Femur (tissue), 1 donor: ENCODE measurements at places on chromosomes 12 and 14.

- DNase-seq, result no peak
These were observed 145.8 kb downstream of the BICD1 start for GRCh38 chr12:32252199-32253073.

- no peak for DNase-seq
These were observed 76.4 kb upstream of the ANO4 start for GRCh38 chr12:100718187-100718586.

- no peak for DNase-seq
These were observed 41.5 kb downstream of the BCL11B start for GRCh38 chr14:99230208-99231151.

DNA sequence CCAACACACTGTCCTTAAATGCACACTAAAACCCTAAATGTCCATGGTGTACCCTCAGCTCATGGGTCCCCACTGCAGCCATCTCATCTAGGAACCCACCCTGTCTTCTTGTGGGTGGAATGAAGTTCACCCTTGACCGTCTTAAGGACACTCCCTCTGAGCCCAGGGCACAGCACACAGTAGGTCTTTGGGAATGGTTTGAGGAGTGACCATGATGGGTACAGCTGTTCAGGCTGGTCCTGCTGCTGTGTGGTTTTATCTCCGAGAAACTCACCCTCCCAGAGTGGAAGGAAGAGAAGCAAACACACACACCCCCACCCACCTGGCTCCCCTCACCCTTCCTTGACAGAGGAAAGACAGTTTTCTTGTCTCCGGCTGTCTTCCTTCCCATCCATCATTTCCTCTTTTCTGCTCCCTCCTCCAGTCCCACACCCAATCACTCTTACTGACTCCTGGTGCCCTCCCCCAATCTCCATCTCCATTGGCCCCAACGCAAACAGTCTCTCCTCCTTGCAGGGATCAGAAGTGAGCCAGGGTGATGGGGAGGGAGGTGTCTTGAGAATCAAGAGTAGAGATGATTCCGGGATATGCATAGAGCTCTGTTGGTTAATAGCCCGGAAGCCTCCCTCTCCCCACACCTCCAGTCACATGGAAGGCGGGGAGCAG lies 105.9 kb upstream of the LHX5 start:
- no peak for DNase-seq

DNA sequence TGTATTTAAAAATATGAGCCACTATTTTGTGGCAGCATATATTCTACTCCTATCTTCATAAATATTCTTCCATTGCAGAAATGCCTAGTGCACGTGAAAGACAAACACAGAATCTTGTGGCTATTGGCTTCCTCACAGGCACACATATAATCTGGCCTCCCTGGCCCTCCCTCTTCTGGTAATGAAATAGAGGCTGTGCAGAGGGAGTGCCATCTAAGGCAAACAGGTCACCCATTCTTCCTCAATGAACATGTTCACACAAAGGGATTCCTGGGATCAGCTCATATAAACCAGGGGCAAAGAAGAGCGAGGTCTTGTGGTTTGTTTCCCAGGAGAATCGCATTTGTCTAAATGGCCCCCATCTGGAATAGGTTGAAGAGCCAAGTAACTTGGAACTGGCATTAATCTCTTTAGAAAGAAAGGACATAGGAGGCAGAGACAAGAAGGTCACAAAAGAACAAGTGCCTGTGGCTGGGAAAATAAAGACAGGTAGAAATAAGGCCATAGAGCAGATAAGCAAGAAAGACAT lies 171.6 kb upstream of the PTPRQ start:
- no peak for DNase-seq

GRCh38 chr14:48849741-48850322 lies 736.3 kb downstream of the RPS29 start:
- DNase-seq, result no peak

GRCh38 chr12:126974779-126975178 lies 1292.2 kb upstream of the TMEM132C start:
- no peak for DNase-seq

- no peak for DNase-seq
These were observed 8.5 kb upstream of the AMIGO2 start for GRCh38 chr12:47088021-47088944.

- no peak for DNase-seq
These were observed 235.7 kb downstream of the TTC8 start for GRCh38 chr14:89060191-89060590.

GRCh38 chr12:127830730-127831129 lies 436.2 kb upstream of the TMEM132C start:
- no peak for DNase-seq

DNA sequence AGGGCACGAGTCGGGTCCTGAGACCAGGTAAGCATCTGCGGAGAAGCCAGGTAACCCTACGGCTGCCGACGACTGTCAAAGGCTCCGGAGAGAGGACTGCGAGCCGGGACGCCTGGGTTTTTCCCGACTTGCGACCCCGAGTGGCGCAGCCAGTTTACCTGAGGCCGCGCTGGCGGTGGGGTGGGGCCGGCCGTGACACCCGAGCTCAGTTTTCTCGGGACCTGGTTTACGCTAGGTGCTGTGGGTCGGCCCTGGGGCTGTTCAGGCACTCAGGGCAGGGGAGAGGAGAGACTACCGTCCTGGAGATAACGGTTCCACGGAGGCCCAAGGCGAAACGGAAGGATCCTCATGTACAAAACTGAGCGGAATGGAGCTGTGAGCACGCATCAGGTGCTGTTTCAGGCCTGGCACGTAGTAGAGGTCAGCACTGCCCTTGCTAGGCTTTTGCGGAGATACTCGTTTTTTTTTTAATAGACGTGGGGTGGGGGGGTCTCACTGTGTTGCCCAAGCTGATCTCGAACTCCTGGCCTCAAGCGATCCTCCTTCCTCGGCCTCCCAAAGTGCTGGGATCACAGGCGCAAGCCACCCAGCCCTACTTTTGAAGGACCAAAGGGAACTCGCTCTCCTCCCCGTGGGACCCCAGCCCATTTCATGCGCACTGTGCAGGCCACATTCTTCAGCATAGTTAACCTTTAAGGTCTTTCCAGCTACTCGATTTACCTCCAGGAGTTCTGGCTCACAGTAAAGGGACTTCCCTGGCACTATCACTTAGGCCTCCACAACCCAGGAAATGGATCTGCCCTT lies 471 bp downstream of the MTRFR start:
- no peak for DNase-seq

DNA sequence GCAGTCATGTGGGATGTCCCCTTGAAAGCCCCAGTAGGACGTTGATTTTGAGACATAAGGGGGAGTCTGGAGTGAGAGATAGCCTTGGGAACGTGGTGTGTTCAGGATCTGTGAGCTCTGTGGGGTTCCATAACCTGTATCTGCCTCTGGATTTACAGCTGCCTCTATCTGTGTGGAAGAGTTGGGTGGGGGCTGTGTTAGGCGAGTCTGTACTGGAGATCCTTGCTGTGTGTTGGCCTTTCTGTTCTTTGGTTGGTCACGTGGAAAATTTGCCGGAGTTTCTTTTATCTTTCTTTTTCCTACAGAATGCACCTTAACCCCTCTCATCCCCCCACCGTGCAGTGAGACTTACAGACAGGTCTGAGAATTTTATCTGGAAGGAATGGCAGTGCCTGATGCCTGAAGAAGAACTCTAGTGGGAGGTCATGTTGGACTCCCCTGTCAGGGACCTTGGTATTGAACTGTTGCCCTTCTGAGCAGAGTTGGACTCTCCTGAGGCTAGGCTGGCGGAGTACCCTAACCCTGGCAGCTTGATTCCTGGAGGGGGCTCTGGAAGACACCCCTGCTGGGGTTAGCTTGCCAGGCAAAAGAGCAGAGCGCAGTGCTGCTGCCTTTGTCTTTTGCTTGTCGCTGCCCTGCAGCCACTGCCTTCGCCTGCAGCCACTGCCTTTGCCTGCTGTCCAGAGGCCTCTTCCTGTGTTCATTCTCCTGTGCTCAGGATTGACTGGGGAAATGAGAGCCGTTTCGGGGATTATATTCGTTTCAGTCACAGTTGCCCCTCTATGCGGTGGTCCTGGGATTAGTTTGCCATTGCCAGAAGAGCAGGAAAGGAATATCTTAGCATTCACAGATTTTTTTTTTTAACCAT lies 34.1 kb downstream of the ZNF664 start:
- no peak for DNase-seq

DNA sequence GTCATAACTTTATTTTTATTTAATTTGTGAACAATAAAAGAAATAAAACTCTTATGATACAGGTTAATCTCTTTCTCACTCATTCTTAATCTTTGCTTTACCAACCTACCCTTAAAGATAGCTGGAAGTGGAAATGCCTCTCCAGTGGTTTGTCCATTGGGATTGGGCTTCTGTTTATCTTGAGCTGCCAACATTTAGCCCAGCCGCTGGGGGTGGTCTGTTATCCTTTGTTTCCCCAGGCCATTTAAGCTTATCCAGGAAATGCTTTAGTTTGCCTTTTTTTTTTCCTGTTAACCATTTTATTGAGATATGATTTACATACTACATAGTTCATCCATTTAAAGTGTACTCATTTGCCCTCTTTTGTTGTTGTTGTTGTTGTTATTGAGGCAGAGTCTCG lies 8.2 kb downstream of the TDG start:
- no peak for DNase-seq

DNA sequence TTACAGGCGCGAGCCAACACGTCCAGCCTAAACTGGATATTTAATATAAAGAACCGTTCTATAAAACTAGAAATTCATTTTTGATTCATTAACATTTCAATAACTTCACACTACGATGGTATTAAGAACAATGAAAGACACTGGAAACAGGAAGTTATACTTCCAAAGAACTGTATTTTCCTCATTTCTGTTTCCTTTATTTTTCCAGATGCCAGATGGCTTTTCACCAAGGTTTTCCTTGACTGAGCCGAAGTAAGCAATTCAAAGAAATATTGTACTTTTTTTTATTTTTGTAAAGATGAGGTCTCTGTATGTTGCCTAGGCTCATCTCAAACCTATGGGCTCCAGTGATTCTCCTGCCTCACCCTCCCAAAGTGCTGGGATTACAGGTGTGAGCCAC lies 28.2 kb downstream of the EEA1 start:
- no peak for DNase-seq

DNA sequence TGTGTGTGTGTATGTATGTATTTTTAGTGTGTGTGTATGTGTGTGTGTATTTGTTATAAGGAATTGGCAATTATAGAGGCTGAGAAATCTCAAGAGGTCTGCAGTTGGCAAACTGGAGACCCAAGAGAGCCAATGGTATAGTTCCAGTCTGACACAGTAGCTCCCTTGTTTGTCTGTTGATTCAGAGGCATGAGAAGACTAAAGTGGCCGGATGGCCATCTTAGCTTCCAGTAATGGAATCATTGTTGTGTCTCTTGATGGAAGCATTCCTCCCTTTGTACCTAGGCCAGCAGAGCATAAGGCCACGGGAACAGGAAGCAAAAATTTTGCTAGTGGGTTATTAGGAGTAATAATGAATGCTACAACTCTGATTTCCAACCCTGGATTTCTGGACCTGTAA lies 460.6 kb downstream of the TMTC2 start:
- no peak for DNase-seq

- DNase-seq, result no peak
These were observed 154.9 kb upstream of the KRR1 start for GRCh38 chr12:75666126-75666938.

GRCh38 chr14:91839749-91840148 lies 27.6 kb downstream of the TC2N start:
- no peak for DNase-seq

DNA sequence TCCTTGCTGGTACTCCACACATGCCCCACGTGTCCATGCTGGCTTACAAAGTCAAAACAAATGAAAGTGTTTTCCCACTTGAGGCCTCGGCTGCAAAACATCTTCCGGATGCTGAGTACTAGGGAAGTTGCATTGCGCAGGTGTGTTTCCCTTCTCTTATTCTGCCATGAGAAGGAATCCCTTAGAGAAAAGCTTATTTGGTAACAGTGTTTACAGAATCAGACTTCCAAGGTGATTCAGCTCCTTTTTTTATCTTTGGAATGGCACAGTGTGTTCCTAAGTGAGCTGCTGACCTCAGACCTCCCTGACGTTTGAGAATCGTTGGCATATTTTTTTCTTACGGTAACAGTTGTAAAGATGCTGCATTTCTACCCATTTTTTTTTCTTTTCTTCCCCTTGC lies 211.3 kb downstream of the ESR2 start:
- no peak for DNase-seq

DNA sequence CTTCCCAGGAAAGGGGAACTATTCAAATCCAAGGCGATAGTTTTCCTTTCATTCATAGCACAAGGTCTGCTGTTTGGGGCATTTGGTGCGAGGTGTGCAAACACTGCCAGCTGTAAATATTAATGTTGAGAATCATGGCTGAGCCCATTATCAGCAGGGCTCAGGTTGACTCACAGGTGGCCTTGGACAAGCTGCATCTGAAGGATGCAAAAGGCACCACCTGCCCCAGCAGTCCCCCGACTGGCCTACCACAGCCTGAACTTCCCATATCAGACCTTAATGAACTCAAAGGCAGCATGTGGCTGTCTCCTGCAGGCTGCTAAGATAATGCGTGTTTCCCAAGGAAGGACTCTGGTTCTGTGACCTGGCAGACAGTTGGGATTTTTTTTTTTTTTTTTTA lies 93.3 kb upstream of the MAP1LC3B2 start:
- DNase-seq, result no peak

GRCh38 chr12:104687823-104688573 lies 231.2 kb downstream of the CHST11 start:
- no peak for DNase-seq

DNA sequence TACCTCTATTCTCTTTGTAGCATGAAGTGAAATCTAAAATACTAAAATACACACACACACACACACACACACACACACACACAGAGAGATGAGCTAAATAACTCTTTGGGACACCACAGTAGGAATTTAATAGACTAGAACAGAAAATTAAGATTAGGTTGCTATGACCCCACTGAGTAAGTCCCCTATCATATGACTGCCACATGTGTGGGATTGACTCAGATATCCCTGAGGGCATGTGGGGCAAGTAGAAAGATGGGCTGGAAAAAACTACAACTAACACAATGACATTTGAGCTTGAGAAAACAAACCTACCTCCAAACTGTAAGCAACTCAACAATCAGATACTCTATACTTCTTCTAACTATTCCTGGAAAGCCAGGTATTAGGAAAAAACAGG lies 27.0 kb downstream of the SLC25A21 start:
- DNase-seq, result no peak

DNA sequence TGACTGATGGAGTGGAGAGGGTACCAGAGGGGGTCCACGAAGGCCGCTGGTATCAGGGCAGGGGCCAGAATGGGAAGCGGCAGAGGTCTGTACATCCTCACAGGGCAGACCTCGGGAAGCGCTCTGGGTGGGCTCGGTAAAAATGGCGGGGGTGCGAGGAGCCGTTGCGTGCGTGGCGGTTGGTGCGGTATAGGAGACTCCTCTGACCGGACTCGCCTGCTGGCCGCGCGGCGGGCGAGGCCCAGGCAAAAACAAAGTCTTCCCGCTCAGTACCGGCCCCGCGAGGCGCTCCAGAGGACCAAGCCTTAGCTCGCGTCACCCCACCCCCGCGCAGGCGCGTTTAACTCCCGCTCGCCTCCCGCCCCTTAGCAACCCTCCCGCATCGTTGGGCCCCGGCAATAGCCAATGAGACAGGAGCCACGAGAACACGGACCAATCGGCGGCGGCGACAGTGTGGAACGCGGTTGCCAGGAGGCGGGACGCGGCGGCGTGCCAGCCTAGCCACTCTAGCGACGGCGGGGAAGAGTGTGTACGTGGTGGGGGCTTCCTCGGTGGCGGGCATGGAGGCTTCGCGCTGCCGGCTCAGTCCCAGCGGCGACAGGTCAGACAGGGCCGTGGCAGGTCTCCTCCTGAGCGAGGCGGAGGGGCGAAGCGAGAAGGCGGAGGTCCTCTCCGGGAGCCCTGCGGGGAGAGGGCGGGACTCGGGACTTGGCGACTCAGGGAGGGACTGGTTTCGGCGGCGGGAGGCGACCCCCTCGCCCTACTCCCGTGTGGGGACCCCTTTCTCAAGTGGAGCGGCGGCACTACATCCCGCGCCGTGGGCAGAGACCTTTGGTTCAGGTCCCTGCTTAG lies at the start of gene TULP3:
TULP3 (plus strand) TSS at position 504 of the 852 bp plus-strand sequence; CDS start at position 561, 57 bp downstream.
- peak; percentile 99 for DNase-seq
